Brain pericyte (primary cell): ENCODE measurements at places on chromosomes 4 and X.

DNA sequence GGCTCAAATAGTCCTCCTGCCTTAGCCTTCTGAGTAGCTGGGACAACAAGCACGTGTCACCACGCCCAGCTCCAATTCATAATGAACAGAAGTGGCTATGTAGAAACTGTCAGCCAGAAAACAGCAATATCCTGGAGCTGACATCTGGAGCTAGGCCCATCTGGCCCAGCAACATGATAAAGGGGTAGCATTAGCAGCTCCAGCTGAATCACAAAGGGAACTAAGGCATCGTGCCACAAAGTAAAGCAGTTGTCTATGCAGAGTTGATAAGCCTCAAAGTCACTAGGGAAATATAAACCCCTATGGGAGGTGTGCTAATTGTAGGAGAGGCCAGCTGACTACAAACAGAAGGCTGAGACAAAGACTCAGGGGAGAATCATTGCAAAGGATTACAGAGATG, 270.5 kb upstream of the GPC4 start:
- no peak for DNase-seq

DNA sequence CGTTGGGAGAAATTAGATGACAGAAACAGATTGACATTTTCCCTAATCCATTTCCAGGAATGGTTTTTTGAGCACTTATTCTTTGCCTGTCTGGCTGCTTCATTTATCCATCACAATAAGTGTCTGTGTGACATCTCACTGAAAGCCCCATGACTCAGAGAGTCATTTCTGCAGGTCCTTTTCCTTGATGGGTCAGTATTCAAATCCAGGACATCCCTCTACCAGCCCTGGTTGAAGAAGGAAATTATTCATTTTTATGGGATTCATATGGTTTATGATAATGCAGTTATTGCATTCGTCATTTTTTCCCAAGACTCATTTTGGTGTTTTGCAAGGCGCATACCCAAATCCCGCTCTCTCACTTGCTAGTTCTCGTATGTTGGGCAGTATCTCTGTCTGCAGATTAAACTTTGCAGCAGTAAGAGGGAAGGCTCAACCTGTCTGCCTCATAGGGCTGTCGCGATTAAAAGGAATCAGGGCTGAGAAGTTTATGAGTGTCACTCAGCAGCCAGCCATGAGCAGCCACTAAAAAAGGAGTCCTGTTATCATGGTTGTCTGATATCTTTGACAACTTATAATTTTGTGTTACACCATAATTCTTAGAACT, 44.0 kb downstream of the GYG2 start:
- DNase-seq = no peak

DNA sequence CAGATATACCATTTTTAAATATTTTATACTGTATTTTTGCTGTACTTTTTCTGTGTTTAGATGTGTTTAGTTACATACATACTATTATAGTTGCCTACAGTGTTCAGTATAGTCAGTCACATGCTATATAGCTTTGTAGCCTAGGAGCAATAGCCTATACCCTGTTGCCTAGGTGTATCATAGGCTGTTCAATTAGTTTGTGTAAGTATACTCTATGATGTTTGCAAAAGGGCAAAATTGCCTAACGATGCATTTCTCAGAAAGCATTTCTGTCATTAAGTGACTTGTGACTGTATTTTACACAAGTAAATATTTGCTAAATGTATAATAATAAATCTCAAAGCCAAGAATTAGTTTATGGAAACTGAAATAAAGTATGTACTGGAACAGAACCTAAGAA, 9.5 kb downstream of the ETFDH start:
- no peak for DNase-seq

- DNase-seq = no peak
Measured at GRCh38 chr4:75514949-75515612, 808 bp downstream of the THAP6 start.

DNA sequence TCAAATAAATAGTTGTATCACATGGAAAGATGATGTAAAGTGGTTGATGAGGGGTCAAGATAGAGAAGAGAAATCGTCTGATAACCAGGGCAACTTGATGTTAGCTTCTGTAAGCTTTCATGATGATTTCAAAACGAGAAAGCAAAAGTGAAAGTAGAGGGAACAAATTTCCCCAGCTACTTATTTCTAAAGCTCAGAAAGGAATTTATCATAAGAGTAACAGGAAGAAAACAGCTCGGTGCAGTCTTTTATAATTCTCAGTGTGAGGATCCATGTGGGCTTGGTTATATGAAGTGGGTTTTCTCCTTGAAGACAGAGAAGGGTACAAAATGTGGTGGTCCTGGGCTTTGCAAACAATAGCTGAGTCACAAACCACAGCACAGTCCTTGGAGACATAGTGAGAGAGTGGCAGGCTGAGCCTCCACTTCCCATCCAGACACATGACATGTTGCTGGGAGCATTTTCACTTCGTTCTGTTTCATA, 32.1 kb upstream of the GLRA2 start:
- no peak for DNase-seq

GRCh38 chr4:111441687-111442086, 703.6 kb upstream of the FAM241A start:
- no peak for DNase-seq

GRCh38 chr4:187251896-187252295, 528.2 kb upstream of the FAT1 start:
- DNase-seq = no peak

- DNase-seq = no peak
Measured at GRCh38 chr4:100881283-100881682, 363.5 kb upstream of the EMCN start.

DNA sequence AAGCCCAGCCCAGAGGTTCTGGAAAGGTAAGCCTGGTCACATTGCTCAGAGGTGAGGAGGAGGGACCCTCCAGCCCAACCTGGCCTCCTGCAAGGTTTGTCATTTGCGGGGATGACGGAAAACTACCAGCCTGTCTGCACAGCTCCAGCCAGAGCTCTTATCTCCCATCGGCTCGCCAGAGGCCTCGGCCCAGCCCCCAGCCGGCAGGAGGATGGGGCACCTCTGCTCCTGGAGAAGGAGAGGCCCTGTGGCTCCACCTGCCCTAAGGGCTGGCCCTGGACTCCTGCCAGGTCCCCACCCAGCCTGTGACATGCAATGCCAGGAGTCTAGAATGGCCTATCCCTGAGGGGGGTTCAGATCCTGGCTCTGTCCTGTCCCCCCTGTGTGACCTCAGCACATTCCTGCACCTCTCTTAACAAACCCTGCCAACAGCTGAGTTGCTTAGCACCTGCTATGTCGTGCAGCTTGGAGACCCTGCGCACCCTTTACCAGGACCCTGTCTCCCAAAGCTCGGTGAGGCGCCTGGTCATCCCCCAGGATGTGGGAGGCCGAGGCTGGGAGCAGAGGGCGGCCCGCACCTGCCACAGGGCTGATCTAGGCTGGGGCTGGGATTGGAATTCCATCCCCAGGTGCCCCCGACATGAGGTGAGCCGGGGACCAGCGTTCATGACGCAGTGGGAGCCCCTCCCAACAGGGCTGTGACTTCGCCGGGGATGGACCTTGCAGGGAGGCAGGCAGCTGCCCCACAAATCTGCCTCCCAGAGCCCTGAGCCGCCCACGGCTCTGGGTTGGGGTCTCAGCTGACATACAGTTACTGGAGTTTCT, 14.4 kb downstream of the ADRA2C start:
- DNase-seq = no peak

GRCh38 chr4:184395971-184396391, 78.4 kb downstream of the IRF2 start:
- no peak for DNase-seq

GRCh38 chr4:124487651-124488050, 224.9 kb downstream of the ANKRD50 start:
- no peak for DNase-seq

DNA sequence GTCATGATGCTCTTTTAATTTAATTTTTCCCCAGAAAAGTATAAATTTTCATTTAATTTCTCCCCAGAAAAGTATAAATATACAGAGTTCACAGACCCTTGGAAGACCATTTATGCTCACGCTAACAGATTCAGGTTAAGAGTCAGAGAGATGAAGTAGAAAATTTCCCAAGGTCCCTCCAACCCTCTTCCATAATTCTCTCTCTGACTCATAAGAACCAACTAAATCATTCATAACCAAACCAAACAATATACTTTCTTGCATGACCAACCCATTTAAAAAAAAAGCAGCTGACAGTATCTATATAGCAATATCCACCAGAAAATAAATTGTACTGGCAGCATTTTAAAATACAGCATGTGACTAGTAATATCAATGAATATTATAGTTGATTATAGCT, 3.9 kb downstream of the KLHL8 start:
- DNase-seq = no peak

DNA sequence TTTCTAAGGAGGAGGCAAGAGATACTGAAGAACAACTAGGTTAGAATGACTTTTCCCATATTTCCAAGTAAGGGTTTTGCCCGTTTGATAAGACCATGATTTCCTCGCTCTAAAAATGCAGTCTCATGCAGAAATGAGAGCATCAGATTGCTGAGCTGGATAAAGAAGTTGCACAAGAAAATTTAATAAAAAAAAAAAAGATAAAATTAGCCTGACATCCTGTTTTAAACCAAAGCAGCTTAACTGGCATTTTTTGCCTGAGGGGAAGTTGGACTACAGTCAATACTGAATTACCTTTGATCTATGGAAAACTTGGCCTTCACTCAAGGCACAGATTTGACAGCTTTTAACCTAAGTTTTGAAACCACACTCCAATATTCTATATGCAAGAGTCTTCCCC, 208.4 kb downstream of the GASK1B start:
- no peak for DNase-seq

DNA sequence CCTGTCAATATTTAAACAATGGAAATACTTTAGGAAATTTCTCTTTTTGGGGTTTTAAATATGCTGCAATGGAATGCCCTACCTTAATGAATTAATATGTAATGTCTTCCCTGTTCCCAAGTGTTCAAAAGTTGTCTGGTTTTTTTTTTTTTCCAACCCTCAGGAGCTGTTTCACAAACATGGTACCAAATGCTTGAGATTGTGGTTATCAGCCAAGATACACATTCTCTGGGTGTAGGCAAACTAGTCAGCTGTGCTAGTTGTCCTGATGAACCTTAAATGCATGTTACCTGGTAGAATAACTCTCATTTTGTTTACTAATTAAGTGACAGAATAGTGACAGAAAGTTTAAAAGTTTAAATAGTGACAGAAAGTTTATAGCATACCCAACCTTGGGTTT, 50.7 kb downstream of the FHL1 start:
- DNase-seq = no peak

DNA sequence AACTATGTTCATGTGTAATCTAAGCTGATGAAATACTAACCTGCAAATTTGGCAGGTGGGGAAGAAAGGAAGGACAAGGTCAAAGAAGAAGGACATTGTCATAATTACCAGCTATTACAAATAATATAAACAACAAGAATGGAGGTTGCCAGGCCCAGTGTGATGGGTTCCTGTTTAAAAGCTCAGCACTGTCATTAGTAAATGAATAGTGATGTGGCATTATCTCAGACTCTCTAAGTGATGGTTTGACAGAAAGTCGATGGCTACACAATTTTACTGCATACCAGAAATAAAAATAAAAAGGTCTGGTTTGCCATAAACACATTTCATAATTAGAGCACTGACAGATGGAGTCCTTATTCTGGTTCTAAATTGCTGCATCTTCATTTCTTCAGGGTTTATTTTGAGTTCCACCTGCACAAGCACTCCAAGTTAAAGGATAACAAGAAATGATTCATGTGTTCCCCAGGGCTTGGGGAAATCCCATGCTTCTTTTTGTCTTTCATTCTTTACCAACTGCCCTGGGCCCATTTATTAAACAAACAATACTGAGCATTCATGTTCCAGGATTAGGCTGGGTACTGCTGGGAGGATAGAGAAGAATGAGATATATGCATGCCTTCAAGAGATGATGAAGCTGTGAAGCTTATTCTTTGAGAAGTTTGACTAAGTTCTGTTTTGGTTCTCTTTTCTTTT, 367.8 kb upstream of the RASGEF1B start:
- DNase-seq = no peak

GRCh38 chr4:128502818-128503527, 215.4 kb upstream of the PGRMC2 start:
- no peak for DNase-seq
